Stimulated activated CD4-positive, alpha-beta T cell treated with anti-CD3 and anti-CD28 coated beads, TNF-alpha, amount 100 ng/mL, for 24 hours (primary cell): ENCODE measurements at places on chromosomes 3 and 15.

DNA sequence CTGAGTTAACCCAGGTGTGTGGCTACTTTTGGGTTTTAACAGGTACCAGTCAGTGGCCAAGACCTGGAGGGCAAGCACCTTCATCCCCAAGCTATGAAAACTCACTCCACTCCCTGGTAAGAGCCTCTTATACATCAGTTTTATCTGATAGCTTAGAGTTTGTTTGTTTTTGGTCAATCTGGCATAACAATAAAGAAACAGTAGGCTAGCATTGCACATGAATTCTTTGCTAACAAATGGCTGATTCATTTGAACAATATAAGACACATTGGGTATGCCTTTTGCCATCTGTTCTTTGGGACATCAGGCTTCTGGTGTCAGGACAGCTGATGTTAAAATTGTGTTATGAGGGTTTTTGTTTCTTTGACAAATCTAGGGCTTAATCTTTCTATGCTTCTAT is 125.0 kb upstream of the CGNL1 start:
- no peak for DNase-seq

GRCh38 chr3:73926360-73927202 is 301.8 kb upstream of the PDZRN3 start:
- DNase-seq, result no peak

DNA sequence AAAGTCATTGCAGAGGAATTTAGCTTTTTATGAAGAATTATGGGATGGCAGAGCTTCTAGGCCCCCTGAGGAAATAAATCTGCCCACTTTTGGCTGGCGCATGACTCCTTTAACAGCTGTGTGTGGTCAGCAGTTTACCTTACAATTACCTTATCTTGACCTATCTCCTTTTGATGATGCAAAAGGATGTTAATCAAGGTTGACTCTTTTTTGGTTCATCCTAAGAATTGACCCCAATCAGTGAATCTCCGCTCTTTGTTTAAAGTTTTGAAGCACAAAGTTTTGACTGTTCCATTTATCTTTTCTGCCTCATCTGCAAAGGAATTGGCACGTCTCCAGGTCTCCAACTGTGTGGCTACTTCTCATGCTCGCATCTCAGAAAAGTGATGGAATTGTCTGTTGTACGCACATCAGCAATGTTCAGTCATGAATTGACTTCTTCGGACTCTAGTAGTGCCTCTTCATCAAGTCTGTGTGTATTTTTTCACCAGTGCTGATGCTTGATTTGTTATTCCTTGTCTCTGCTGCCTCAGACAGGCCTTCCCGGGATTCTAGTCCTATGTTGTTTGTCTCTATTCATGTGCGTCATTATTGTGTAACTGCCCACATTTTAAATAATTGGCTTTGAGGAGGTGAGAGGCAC is 196.2 kb upstream of the CFAP20DC start:
- no peak for DNase-seq

GRCh38 chr15:41568350-41569017 is 9.5 kb downstream of the TYRO3 start:
- no peak for DNase-seq

DNA sequence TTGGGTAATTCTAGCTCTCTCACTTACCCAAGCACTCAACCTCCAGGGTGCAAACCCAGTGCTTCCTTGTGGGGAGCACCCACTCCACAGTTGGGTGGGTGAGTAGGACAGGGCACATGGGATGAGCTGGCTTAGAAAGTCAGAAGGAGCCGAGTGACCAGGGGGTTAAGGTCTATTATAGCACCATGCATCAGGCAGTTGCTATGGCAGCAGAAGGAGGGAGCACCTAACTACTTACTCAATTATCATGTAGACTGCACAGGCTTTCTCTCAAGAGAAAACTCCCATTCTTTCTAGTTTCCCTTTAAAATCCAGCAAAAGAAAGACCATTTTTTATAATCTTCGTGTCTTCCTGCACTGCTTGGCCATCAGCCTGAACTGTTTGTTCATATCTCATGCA is 163.0 kb downstream of the OCA2 start:
- DNase-seq, result no peak
